ENCODE measurements at places on chromosomes 12 and 14. TPM values are rescaled to one million over a fixed set of nuclear protein-coding genes. Genes with fewer than 3 reads are reported as not detected.

Gene LRCOL1
- not detected for total RNA-seq

Gene TMTC2
- total RNA-seq = 3.3 TPM

Gene HOXC12
- total RNA-seq = not detected

DNA sequence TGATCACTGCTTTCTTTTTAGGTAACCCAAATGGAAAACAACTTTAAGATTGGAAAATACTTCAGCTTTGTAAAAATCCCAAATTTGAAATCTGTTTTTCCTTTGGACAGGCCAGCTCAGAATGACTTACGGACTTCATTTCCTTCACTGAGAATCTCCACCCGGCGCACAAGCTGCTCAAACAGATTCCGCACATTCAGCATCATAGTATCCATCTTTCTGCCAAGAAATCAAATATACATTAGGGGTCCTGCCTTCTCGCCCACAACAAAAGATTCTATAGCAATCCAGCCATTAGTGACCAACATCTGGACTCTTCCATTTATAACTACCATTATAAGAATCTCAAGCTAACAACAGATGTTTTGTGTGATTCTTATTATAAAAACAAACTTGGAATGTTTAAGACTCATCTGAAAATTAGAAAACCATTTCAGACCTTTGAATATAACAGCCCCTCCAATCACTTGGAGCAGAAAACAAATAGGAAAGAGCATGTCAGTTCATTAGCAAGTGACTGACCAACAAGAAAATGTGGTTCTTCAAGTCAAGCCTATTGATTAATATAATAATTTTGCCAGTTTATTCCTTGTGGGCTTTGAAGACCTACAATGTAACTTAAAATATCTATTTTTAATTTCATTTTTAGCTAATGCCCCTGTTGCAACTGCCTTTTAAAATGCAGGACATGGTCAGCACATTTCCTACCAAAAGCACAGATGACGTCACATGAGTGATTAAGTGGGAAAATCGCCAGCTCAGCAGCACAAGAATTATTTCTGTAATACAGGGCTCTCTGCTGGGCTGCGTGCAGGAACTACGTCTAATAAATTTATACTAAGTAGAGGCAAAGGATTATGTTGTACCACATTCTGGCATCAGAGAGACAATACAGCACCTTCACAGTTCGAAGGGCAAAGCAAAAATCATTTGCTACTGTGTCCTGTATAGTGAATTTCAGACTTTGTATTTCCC lies 8.5 kb downstream of the RACGAP1 start:
- DNase-seq = peak; percentile 70

- peak; percentile 50 for DNase-seq
Observed at GRCh38 chr12:1972856-1973317, 31.4 kb downstream of the DCP1B start.

Gene EFS
- total RNA-seq = 10.3 TPM

- DNase-seq = no peak
Observed at GRCh38 chr14:76882651-76883050, 56.4 kb downstream of the LRRC74A start.

GRCh38 chr14:60171690-60172089 lies 6.5 kb upstream of the DHRS7 start:
- DNase-seq = no peak

DNA sequence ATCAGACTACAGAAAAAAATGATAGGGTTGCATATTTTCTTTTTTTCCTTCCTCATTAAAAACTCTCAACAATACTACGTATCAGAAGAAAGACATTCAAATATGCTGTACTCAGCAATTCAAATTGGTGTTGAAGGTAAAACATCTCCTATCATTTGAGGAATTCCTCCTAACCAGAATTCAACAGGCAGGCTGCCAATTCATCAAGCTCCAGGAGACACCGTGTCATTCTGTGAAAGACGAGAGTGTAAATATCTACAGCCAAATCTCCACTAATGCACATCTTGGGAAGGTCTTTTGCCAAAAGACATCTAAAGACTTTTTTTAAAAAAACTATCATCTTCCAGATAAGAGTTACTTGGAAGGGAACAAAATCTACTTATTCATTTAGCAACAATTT lies 26.6 kb downstream of the NT5DC3 start:
- no peak for DNase-seq

DNA sequence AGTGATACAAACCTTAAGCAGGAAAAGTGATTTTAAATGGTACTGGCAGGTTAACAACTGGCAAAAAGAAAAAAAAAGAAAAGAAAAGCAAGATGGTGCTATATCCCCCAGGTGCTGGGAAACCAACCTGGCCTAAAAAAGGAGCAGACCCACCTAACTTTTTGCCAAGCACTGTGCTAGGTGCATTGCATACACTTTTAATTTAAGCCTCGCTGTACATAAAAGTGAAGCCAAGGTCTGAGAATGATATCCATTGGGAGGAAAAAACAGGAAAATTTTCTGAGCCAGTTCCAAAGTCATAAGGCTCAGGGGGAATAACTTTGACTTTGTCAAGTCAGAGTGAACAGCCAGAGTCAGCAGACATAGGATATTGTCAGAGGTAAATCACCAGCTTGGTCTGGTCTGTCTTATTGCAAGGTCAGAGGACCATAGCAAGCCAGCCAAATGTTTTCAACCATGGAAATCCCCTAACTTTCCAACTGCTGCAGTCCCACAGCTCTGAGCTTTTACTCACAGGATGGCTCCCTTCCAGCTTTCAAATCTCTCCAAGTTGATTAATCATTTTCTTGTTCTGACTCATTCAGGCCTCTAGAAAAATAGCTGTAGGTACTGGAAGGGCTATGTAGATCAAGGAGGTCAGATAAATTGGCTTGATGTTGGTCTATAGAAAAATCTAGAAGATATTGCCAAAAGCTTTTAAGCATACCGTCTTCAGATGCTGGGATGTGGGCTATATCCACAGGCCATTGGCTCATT lies 412.9 kb downstream of the RAD51B start:
- DNase-seq = peak; percentile 38

DNA sequence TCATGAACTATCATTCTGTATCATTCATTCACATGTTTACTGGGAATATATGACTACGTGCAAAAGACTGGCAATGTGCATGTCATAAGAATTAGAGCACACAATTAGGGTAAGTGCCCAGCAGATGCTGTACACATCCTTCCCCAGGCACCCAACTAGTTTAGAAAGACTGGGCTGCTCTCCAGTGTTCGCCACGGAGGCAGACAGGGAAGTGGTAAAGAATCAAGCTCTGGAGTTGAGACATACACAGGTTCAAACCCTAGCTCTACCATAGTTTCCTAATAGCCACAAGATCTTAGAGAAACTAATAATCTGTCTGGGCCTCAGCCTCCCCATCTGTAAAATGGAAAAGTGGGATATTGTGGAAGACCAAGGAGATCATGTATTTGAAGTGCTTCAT lies 6.8 kb downstream of the TMCC3 start:
- no peak for DNase-seq

- peak; percentile 45 for DNase-seq
Observed at GRCh38 chr14:50001151-50001998, 108.5 kb downstream of the ARF6 start.

DNA sequence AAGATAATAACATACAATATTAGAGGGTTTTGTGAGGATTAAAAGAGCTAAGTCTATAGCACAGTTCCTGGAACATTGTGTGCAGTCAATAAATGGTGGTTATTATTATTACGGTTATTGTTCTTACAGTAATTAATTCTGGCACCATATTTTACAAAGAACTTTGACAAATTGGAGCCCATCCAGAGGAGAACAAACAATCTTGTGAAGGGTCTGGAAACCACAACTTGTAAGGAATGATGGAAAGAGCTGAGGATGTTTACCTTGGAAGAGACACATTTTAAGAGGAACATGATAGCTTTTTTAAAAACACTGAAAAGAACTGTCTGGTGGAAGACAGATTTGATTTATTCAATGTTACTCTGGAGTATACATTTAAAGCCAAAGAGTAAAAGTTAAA lies 150.5 kb upstream of the KRR1 start:
- no peak for DNase-seq

All from left cardiac atrium (tissue), 4 donors.